ENCODE measurements at places on chromosomes 13 and 19.

GRCh38 chr13:46290434-46290833, 78.7 kb downstream of the LRRC63 start:
- no peak for DNase-seq

GRCh38 chr13:97134364-97135095, 87.6 kb upstream of the MBNL2 start:
- DNase-seq: no peak

- DNase-seq: no peak
Measured at GRCh38 chr13:109159650-109160309, 530.4 kb downstream of the MYO16 start.

DNA sequence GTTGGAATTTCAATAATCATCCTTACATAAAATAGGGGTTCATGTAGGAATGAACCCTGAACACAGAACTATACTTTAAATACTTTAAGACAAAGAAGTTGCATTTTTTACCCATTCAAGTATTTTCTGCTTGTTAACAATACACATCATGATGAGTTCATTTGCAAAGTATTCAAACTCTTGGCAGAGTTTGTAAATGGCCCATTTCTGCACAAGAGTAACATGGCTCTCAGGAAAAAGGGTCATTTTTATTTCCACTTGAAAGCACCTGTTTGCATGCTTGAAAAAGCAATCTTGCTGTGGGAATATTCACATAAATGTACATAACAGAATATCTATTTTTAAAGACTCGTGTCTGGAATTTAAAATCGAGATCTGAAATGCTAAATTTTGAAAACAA, 18.1 kb downstream of the ESD start:
- no peak for DNase-seq

DNA sequence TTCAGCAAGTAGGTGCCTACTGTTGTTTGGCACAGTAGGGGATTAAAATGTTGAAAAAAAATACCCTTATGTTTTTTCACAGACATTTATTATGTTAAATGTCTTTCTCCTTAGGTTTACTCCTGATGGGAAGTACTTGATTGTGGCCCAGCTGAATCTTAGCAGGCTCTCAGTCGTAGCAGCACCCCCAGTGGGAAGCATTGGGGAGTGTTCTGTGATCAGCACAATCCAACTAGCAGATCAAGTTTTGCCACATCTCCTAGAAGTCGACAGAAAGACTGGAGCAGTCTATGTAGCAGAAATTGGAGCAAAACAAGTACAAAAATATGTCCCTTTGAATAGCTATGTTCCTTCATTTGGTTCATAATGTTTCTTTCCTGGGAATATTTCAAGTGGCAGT, 9.3 kb downstream of the NHLRC3 start:
- DNase-seq: peak; percentile 61
